ENCODE measurements at places on chromosomes 6 and 20.

DNA sequence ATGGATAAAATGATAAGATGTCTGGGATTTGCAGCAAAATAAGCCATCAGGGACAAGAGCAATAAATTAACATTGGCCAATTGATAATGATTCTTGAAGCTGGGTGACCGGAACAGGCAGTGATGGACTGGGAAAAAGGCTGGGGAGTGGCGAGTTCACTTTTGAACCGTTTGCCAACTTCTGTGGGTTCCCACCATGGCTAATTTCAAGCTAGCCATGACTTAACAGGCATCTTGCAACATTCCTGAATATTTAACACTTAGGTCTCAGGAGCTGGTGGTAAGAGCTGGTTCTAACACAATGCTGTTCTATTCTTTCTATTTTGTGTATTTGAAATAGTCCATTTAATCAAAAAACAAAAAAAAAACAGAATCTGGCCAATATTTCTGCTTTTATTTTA, 37.6 kb upstream of the CD83 start:
- DNase-seq = peak; percentile 20

GRCh38 chr6:76831299-76831698, 632.0 kb downstream of the HTR1B start:
- no peak for DNase-seq

- DNase-seq = no peak
Measured at GRCh38 chr6:142686507-142686887, 258.5 kb downstream of the HIVEP2 start.

DNA sequence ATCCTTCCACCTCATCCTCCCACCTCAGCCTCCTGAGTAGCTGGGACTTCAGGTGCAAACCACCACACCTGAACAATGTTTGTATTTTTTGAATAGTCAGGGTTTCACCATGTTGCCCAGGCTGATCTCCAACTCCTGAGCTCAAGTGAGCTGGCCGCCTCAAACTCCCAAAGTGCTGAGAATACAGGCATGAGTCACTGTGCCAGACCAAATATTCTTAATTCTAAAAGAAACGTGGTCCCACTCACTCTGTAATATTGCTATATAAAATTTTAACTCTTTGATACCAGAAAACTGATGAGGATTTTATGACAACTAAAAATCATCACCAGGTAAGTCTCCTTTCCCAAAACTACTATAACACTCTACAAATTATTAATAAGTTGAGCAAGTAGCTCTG, 716.8 kb upstream of the GJE1 start:
- DNase-seq = no peak

- peak; percentile 53 for DNase-seq
Measured at GRCh38 chr6:132962936-132963868, 148.8 kb downstream of the RPS12 start.

GRCh38 chr20:62575976-62576722, 66.2 kb upstream of the SLCO4A1 start:
- no peak for DNase-seq

GRCh38 chr6:40788661-40789655, 201.8 kb upstream of the LRFN2 start:
- DNase-seq = no peak

- no peak for DNase-seq
Measured at GRCh38 chr6:110181131-110182030, 1.2 kb downstream of the CDC40 start.

GRCh38 chr6:15621203-15622044, 41.4 kb downstream of the DTNBP1 start:
- peak; percentile 52 for DNase-seq

DNA sequence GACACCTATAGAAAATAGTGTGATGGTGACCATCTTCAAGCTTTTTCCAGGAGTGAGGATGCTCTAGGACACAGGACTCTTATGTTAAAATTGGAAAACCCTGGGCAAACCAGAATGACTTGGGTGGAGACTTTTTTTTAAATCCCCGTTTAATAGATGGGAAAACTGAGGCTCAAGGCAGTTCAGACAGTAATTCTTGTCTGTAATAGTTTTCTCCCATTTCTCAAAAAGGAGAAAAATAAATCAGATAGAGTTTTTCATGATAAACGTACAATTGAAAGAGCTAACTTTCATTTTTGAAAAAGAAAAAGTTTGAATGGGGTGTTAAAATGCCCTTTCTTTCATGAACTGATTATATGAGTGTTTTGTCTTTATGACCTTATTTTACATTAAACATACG, 6.8 kb downstream of the BCAS1 start:
- DNase-seq = no peak

GRCh38 chr6:39772559-39773273, 19.5 kb upstream of the DAAM2 start:
- no peak for DNase-seq

DNA sequence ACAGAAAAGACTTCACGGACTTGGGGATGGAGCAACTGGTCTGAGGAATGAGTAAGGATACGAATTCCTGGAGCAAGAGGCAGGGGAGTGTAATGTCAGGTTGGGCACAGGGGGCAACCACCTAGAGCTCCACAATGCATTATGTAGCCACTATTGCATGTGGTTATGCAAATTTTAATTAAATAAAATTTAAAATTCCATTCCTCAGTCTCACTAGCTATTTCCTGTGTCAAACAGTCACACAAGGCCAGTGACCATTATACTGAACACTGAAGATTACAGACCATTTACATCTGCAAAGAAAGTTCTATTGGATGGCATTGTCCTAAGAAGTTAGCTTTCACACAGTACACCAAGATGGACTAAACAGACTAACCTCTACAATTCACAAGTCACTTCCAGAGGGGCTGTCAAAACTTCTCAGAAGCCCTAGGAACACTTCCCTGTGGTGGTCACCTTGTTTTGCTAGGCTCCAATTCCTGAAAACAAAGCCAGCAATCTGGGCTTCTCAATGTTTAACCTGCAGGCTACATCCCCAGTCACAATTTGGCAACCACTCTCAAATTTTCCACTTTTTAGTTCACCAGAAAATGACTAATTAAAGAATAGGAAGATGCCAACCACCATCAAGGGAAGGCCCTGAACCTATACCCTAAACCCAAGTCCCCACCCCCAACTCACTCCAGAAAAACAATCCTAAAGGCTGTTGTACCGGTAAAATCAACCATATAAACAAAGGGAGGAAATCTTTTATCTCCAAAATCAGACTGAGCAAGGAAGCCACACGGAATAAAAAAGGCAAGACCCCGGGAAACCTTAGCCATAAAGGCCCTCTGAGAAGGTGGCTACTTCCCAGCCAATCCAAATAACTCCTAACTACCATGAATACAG, 34.2 kb upstream of the C20orf203 start:
- DNase-seq = no peak

DNA sequence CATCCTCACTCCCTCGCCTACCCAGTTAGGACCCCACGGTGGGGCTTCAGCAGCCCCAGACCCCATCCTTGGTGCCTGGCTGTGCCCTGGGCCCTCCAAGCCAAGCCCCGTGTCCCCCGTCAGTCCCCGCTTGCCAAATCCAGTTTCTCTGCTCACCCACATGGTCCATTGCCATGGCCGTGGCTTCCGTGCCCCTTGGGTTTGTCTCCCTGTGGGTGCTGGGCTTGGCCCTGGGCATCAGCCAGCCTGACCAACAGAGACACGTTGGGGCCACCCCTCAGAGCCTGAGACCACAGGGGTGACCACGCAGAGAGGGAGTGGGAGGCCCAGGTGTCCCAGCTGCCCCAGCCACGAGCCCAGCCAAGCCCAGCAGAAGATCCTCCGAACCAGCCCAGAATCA, 7.7 kb downstream of the SS18L1 start:
- DNase-seq = no peak

DNA sequence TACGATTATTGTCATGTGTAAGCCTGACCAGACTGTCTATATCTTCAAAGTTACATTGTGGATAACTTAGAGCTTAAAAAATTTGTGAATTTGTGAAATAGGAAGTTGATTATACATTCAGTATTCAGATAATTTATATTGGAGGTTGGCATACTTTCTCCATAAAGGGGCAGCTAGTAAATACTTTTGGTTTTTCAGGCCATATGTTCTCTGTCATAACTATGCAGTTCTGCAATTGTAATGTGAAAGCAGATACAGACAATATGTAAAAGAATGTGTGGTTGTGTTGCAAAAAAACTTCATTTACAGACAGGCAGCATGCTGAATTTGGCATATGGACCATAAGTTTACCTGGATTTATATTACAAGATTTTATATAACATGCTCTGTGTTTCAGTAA, 29.3 kb downstream of the HSF2 start:
- peak; percentile 58 for DNase-seq

- no peak for DNase-seq
Measured at GRCh38 chr20:22499515-22500166, 84.7 kb downstream of the FOXA2 start.

GRCh38 chr6:42113936-42114636, 28.3 kb downstream of the C6orf132 start:
- peak; percentile 61 for DNase-seq

GRCh38 chr6:52283111-52283510, 1.4 kb downstream of the MCM3 start:
- DNase-seq = no peak

- DNase-seq = no peak
Measured at GRCh38 chr20:56835829-56836550, 206.9 kb downstream of the TFAP2C start.

- DNase-seq = no peak
Measured at GRCh38 chr6:33521489-33522091, 58.5 kb downstream of the BAK1 start.

- DNase-seq = peak; percentile 37
Measured at GRCh38 chr6:151154418-151154817, 85.3 kb upstream of the AKAP12 start.

GRCh38 chr6:43917878-43918382, 147.9 kb downstream of the VEGFA start:
- peak; percentile 85 for DNase-seq

DNA sequence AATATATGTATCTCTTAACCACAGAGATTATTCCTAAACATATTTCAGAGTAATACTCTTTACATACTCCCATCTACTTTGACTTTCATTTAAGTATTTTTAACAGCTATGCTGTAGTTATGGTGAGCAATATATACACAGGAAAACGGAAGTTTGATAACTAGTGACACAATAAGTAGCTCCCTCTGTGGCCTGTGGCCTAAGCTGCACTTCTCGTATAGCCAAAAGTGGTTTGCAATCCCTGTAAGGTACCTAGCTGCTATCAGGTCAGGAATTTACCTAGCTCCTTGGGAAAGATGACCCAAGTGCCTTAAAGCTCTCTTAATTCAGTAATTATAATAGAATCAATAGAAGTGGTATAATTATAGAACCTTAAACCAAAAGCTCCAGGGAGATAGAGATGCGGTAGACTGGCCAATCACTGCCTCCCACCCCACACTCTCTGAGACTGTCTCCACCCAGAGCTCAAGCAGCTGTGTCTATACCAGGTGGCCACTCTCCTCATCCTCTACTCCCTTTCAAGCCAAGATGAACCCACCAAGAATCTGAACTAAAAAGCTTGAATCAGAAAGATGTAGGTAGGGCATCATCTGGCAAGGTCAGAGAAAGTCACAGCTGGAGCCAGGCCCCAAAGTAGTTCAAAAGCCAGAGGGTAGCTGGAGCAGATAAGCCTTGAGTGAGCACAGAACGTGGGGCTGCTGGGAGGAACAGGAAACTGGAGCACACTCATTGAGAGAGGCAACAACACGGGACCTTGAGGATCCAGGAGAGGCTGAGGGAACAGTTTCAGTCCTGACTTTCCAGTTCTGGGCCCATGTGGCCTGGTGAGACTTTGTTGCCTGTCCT, 84.9 kb upstream of the ASF1A start:
- DNase-seq = no peak

- no peak for DNase-seq
Measured at GRCh38 chr20:59646487-59646886, 42.1 kb downstream of the PHACTR3 start.

- DNase-seq = peak; percentile 39
Measured at GRCh38 chr20:34536798-34537394, 20.7 kb downstream of the DYNLRB1 start.

GRCh38 chr6:64113704-64114103, 478.1 kb downstream of the PHF3 start:
- no peak for DNase-seq

DNA sequence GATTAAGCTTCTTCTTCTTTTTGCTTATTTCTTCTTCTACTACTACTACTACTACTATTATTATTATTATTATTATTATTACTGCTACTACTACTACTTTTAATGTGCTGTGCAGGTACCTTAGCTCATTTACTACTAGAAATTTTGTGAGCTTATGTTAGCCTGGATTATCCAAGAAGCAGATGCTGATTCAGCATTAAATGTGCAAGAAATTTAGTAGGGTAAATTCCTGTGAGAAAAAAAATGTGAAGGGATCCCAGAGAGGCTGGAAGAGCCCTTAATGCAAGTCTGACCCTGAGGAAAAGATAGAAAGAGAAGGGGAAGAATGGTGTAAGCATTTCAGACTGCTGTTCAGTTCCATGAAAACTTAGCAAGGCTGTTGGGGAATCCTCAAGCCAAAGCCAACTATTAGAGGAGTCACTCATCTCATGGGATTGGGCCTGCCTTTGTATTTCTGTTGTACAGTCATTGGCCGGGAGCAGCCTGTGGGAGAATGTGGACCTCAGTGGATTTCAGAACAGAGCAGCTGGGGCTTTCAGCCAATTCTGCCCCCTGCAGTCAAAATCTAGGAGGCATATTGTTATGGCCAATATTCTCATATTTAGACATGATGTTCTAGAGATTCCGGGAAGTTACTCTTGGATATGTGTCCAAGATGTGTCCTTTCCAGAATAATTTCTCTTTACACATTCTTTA, 37.2 kb upstream of the TSPYL1 start:
- no peak for DNase-seq

- DNase-seq = no peak
Measured at GRCh38 chr6:109738667-109739066, 47.6 kb downstream of the FIG4 start.

DNA sequence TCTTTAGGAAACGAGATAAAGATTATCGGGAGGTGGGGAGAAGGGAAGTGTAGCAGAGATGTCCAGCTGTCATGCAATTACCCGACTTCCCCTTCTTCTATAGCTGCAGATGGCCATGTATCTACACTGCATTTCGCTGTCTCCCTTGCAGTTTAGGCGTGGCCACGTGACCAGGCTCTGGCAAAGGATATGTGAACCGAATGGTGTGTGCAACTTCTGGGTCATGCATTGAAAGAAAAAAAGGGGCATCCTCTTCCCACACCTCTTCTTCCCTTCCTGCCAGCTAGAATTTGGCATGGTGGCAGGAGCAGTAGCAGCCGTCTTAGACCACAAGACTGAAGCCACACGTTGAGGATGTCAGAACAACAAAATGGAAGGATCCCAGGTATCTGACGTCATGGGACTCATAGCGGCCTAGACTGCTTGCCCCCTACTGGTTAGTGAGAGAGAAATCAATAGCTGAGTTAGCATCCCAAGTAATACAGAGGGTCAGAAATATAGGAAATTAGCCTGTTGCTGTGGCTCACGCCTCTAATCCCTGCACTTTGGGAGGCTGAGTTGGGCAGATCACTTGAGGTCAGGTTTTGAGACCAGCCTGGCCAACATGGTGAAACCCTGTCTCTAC, 32.8 kb downstream of the TCF15 start:
- peak; percentile 9 for DNase-seq

Measured in amniotic epithelial cell (primary cell).